ENCODE measurements at places on chromosomes 13 and 19.
A peak's percentile ranks its signal among the peaks of the same experiment; 100 is the strongest.

DNA sequence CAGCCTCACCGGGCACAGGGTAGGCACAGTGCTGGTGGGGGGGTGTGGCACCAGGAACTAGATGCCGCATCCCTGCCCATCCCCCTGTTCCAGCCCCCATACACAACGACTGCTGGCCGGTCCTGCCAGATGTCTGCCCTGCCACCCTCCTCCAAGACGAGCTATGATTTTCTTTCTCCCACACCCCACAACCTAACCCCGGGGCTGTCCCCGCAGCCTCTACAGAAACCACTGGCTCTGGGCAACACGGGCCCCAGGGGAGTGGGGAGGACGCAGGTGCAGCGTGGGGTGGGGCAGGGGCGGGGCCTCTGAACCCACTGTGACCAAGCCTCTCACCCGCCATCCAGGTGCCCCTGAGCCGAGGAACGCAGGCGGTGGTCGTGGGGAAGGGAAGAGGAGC is 15.5 kb downstream of the PGLS start:
- DNase-seq = no peak

DNA sequence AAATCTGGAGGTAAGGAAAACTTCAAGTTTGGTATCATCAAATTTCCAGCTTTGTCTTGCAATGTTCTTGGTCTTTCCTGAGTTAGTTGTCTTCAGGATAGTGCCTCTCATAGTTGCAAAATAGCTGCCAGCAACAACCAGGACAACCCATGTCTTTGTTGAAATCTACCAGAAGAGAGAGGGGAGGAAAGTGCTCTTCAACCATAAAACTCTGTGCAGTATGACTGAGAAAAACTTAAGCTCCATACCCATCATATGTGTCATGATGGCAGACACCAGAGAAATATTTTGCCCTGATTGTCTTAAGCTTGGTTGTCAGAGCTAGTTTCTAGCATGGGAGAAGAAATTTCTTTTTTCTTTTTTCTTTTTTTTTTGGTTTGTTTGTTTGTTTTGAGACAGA is 103.3 kb downstream of the SPRY2 start:
- DNase-seq = no peak

GRCh38 chr13:41408746-41409145 is 48.6 kb upstream of the RGCC start:
- no peak for DNase-seq

DNA sequence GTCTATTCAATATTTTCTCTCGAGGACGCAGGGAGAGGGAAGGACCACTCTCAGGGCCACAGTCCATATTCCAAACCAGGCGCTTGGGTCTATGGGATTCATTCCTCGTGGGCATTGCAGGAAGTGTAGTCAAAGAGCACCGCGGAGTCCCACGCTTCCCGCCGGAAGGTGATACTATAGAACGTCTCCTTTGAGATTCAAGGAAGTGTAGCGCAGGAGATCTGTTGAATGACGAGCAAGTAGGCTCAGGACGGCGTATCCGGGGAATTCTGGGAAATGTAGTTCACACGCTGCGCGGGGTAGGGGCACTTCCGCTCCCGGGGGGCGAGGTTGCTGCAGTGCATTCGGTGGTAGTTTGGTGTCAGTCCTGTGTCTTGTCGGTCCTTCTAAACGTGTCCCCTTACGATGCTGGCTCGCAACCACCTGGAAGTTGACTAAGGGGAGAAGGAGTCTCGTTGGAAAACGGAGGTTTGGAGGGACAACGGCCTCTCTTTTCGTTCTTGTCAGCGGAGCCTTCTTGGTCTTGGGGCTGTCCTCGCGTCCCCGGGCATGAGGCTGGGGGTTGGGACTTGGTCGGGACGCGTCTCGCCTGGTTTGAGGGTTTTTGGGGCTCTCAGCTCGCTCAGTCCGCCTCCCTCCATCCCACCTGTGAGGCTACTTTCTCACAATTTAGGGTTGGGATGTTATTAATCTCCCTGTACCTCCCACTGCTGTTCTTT is at the start of gene ZNF284:
Gene ZNF284, plus strand, starts transcription at position 336 of the 719 bp plus-strand sequence. CDS start 4,231 bp downstream, outside the sequence.
- peak; percentile 91 for DNase-seq

GRCh38 chr19:21202865-21203494 is 61.1 kb downstream of the ZNF431 start:
- DNase-seq = no peak

- DNase-seq = no peak
Measured at GRCh38 chr13:98274921-98275487, 97.9 kb upstream of the RNF113B start.

DNA sequence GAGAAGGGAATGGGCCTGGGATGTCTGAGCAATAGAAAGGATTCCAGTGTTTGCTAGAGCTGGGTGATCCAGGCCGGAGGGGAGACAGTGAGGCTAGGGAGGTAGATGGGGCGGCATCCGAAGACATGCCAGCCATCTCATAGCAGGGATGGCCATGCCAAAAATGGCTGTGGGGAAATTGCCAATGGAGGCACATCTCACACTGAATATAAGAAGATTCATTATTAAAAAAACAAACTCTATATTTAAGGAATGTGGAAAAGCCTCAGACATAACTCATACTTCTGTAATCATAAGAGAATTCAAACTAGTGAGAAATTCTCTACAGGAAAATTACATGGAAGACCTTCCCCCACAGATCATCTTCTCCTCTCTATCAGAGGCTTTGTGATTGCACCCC is 289.2 kb downstream of the FGF9 start:
- no peak for DNase-seq

GRCh38 chr13:36453516-36453915 is 21.2 kb downstream of the CCNA1 start:
- no peak for DNase-seq
